ENCODE measurements at places on chromosomes 7 and 10. TPM values are rescaled to one million over a fixed set of nuclear protein-coding genes. Genes with fewer than 3 reads are reported as not detected.

The GNAT3 gene
- total RNA-seq = not detected

DNA sequence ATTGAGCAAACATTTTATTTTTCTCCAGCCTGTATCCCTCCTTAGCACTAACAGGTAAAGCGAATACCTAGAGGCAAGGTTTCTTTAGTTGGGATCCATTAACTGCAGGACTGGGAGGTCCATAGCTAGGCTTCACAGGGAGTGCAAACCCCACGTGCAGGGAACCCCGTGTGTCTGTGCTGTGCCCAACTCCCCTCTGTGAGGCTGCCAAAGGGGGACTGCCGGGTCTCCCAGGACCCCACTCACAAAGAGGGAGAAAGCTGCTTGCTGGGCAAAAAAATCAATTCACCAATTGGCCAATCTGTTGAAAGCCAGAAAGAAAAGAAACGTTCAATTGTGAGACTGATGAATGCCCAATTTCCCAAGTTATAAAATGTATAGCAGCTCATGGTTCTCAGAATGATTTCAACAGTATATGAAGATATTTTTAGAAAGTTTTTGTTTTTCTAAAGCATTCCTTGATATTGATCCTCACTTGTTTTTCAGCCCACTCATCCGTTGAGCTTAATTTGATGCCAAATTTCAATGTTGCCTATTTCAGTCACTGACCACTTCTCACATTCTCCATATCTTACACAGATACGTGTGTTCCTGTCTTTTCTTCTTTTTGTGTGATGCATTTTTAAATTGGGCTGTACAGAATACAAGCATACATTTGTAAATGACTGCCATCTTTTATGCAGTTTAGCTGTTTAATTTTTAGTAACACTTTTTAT is 202.7 kb upstream of the PRSS58 start:
- H3K4me3 ChIP-seq = no peak overlapping the region
- H3K27me3 ChIP-seq = no peaks in the 10 kb centered on the region
- DNase-seq = peak; percentile 66
- no peaks in the 10 kb centered on the region for H3K36me3 ChIP-seq
- peak overlapping the region; percentile 66 for H3K27ac ChIP-seq

DNA sequence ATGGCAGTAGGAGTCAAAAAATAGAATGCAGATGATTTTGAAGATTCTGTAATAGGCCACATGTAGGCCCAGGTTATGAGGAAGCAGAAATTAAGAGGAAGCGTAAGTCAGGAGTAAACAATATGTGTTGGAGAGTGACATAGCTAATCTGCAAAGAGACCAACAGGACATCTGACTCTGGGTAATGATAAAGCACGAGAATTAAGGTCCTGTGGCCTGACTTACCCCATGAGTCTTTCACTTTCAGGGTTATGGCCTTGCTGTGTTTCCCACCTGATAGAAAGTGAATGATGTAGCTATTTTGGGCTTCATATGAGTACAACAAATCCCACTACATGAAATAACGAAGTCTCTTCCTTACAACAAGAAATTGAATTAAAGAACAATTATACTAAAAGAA is 393.0 kb downstream of the MAGI2 start:
- no peaks in the 10 kb centered on the region for H3K27me3 ChIP-seq
- no peaks in the 10 kb centered on the region for H3K4me1 ChIP-seq
- DNase-seq = no peak
- no peak overlapping the region for H3K4me3 ChIP-seq

GRCh38 chr10:21797533-21797932 is 206.0 kb downstream of the DNAJC1 start:
- no peaks in the 10 kb centered on the region for H3K27me3 ChIP-seq
- no peak overlapping the region for H3K4me3 ChIP-seq
- no peak overlapping the region for H3K27ac ChIP-seq
- H3K36me3 ChIP-seq = no peaks in the 10 kb centered on the region

- DNase-seq = no peak
Measured at GRCh38 chr10:71796749-71797405, 23.6 kb upstream of the VSIR start.

- H3K27me3 ChIP-seq = no peaks in the 10 kb centered on the region
- peaks cover 18% of the 10 kb centered on the region for H3K4me1 ChIP-seq
- H3K4me3 ChIP-seq = no peak overlapping the region
- DNase-seq = no peak
Measured at GRCh38 chr10:79416578-79417255, 28.7 kb downstream of the ZCCHC24 start.

- H3K4me1 ChIP-seq = no peaks in the 10 kb centered on the region
- H3K36me3 ChIP-seq = no peaks in the 10 kb centered on the region
- H3K27me3 ChIP-seq = no peaks in the 10 kb centered on the region
Measured at GRCh38 chr7:150715293-150715692, 1.1 kb upstream of the GIMAP1 start.

- no peak overlapping the region for H3K4me3 ChIP-seq
- H3K36me3 ChIP-seq = no peaks in the 10 kb centered on the region
- H3K27ac ChIP-seq = no peak overlapping the region
- peak; percentile 22 for DNase-seq
- H3K27me3 ChIP-seq = peaks cover 9% of the 10 kb centered on the region
Measured at GRCh38 chr7:64951250-64951848, 39.5 kb downstream of the ZNF117 start.

GRCh38 chr7:3439333-3440030 is 138.4 kb downstream of the SDK1 start:
- no peak overlapping the region for H3K4me3 ChIP-seq
- H3K27ac ChIP-seq = peak overlapping the region; percentile 30
- H3K36me3 ChIP-seq = no peaks in the 10 kb centered on the region
- peaks cover 21% of the 10 kb centered on the region for H3K4me1 ChIP-seq

DNA sequence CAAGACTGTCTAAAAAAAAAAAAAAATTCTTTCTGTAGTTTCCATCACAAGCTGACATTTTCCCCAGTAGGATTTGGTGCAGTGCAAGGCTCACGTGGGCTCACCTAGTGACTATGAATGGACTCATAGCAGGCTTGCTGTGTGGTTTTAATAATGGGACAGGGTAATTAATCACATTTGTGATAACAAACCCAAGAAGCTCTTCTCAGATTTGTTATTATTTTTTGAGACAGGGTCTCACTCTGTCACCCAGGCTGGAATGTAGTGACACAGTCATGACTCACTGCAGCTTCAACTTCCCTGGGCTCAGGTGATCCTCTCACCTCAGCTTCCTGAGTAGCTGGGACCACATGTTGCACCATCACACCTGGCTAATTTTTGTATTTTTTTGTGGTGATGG is 40.0 kb downstream of the NACAD start:
- peaks cover 6% of the 10 kb centered on the region for H3K36me3 ChIP-seq
- H3K27ac ChIP-seq = no peak overlapping the region
- no peak overlapping the region for H3K4me3 ChIP-seq
- H3K27me3 ChIP-seq = no peaks in the 10 kb centered on the region

Data from astrocyte (in vitro differentiated cells and primary cell).